ENCODE measurements at places on chromosomes 3 and 15.

- no peak for DNase-seq
Observed at GRCh38 chr15:40134885-40135284, 26.0 kb upstream of the BUB1B start.

GRCh38 chr3:8759038-8759707 is 10.2 kb downstream of the OXTR start:
- DNase-seq, result no peak

GRCh38 chr3:41198046-41198445 is 1.3 kb upstream of the CTNNB1 start:
- DNase-seq, result no peak

DNA sequence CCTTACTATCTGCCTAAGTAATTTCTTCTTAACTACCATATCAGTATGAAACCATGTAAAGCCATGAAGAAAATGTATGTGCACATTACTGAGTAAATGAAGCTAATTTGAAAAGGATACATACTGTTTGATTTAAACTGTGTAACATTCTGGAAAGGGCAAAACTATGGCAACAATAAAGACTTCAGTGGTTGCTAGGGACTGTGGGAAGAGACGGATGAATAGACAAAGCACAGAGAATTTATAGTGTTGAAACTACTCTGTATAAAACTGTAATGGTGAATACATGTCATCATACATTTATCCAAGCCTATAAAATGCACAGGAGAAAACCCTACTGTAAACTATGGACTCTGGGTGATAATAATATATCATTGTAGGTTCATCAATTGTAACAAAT is 1103.7 kb upstream of the EPHA6 start:
- no peak for DNase-seq

GRCh38 chr15:88019656-88020055 is 236.9 kb downstream of the NTRK3 start:
- DNase-seq, result no peak

DNA sequence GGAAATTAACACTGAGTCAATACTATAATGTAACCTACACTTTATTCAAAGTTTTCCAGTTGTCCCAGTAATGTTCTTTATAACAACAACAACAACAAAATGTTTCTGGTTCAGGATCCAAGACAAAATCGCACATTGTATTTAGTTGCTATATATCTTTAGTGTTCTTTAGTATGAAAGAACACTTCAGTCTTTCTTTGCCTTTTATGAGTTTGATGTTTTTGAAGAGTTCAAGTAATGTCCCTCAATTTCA is 7.6 kb upstream of the GRAMD1C start:
- no peak for DNase-seq

DNA sequence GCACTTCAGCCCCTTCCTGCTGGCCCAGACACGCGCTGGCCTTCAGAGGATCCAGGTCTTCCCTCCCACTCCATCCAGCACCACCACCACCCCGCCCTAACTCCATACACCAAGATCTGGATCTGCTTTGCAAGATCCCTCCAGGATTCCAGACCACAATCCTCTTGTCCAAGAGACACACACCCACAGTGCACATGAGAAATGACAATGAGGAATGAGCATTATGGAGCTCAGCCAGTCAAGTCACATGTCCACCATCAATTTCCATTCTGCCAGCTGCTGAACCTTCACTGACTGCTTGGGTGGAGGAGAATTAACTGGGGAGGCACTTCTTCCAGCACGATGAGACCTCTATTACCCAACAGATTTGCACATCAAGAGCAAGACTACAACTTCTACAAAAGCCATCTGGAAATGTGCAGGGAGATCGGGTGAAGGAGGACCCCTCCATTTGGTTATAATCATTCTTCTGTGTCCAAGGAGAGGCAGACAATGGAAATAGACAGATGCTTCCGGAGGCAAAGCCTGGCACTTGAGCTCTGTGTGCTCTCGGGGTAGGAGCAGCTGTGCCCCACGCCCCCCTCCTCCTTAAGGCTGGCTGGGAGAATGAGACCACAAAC is 12.3 kb upstream of the SPATA12 start:
- no peak for DNase-seq

GRCh38 chr15:36898536-36899126 is 201.7 kb downstream of the MEIS2 start:
- DNase-seq, result no peak

DNA sequence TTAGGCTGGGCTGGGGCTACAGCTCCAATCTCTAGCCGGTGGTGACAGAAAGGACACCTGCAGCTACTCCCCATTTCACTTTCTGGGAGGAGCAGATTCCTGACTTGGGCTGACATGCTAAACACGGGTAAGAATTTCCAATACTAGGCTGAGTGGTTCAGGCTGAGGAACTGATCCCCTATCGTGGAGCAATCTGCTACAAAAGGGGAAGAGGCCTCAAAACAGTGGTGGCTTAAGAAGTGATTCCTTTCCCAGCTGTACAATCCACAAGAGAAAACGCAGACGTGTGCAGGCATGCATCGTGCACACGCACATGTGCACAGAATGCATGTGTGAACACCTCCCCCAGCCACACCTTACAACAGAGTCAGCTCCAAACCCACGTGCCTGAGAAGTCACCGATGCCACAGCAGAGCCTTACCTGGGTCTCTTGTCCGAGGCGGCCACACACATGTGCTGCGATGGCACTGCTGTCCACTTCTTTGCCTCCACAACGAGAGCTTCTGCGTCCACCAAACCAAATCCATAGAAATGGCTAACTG is 86.7 kb upstream of the SNRPA1 start:
- DNase-seq, result no peak

DNA sequence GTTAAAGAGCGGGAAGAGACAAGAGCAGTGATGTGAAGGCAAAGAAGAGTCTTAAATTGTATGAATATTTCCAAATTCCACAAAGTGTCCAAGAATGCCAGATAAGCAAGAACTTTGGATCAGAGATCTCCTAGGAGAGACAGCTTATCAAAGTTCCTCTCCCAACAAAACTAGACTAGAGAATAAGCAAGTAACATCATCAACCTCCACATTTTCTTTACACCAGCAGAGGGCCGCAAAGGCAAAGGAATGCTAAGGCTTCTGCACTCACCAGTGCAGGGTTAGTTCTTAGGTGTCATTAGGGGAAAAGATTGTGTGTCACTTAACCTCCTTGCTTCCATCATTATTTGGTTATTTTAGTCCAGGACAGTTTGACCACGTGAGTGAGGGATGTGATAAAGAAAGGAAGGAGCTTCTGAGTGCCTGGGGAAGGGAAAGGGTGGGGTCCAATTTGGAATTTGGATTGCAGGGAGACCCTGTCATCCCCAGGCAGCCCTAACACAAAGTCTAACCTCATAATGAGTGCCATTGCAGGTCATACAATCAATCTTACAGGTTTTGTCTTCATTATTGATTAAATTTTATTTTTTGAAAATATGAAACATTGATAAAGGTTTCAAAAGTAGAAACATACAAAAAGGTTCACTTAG is 7.5 kb upstream of the CMTM6 start:
- DNase-seq, result peak; percentile 11

- no peak for DNase-seq
Observed at GRCh38 chr3:51673181-51673801, 2.2 kb downstream of the TEX264 start.

DNA sequence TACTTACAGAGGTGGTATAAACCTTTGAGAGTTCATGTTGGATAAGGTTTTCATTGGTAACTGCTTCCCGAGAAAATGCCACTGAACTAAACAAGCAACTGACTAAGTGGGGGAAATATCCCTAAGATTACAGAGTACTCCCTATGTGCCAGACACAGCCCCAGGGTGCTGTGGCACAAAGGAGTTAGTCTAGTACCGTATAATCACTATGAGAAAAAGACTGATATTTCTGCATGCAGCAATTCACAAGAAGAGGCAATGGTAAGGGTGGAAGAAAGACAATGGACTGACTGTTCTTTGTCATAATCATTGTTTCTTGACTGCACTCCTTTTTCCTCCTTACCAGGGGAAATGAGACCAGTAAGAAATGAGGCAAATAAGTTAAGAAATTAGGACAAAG is 20.0 kb upstream of the SLC25A26 start:
- DNase-seq, result no peak

DNA sequence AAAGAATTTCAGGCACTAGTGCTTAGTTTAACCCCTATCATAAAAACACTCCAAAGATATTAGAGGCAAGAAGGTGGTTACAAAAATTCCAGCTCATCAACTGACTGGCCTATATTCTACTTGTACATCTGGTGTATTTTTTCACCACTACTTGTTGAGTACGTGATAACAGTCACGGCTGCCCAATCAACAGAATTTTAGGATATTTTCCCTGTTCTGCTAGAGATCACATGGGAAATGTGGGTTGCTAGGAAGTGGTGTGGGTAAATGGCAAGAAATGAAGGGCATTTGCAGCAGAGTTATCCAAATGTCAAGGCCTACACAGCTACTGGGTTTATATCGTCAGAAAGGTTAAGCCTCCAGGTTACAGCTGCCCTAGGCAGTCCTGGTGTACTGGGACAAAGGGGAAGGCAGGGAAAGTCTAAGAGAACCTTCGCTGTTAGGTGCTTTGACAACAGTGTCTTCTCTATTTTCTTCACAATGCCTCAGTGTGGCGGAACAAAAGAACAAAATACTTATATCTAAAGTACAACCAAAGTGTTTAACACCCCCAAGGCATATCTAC is 81.9 kb downstream of the FMN1 start:
- DNase-seq, result no peak

DNA sequence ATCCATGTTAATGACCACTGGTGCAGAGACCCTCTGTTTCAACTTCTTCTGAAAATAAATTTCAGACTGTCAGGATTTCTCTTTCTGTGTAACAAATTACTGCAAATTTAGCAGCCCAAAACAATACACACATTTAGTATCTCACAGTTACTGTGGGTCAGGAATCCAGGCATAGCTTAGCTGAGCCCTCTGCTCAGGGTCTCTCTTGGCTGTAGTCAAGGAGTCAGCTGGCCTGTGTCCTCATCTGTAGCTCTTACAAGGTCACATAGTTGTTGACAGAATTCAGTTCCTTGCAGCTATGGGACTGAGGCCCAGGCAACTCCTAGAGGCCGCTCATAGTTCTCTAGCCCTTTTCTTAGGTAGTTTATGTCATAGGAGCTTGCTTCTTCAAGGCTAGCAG is 51.9 kb downstream of the NKIRAS1 start:
- no peak for DNase-seq

DNA sequence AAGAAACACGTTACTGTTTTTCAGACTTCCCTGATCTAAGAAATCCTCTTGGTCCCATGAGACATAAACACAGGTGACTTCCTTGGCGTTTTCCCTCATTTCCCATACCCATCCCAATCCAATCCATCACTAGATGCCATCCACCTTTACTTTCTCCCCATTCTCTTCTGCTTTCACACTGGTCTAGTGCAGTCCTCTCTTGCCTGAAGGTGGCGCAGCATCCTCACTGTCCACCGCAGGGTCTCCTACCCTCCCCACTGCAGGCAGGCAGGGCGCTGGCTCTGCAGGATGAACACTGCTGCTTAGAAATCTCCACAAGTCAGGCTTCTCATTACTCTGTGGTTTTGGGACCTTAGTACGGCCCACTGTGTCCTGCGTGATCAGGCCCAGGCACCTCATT is 58.2 kb downstream of the RAB7A start:
- DNase-seq, result no peak

GRCh38 chr15:72156928-72157327 is 38.7 kb downstream of the SENP8 start:
- DNase-seq, result no peak

- DNase-seq, result no peak
Observed at GRCh38 chr3:147356909-147357900, 49.1 kb downstream of the ZIC4 start.

GRCh38 chr3:61460636-61461035 is 100.7 kb upstream of the PTPRG start:
- DNase-seq, result no peak

- DNase-seq, result no peak
Observed at GRCh38 chr15:36883713-36884517, 216.4 kb downstream of the MEIS2 start.

- DNase-seq, result no peak
Observed at GRCh38 chr3:36864180-36865053, 80.4 kb downstream of the TRANK1 start.

- DNase-seq, result no peak
Observed at GRCh38 chr15:37088436-37088835, 11.9 kb downstream of the MEIS2 start.

DNA sequence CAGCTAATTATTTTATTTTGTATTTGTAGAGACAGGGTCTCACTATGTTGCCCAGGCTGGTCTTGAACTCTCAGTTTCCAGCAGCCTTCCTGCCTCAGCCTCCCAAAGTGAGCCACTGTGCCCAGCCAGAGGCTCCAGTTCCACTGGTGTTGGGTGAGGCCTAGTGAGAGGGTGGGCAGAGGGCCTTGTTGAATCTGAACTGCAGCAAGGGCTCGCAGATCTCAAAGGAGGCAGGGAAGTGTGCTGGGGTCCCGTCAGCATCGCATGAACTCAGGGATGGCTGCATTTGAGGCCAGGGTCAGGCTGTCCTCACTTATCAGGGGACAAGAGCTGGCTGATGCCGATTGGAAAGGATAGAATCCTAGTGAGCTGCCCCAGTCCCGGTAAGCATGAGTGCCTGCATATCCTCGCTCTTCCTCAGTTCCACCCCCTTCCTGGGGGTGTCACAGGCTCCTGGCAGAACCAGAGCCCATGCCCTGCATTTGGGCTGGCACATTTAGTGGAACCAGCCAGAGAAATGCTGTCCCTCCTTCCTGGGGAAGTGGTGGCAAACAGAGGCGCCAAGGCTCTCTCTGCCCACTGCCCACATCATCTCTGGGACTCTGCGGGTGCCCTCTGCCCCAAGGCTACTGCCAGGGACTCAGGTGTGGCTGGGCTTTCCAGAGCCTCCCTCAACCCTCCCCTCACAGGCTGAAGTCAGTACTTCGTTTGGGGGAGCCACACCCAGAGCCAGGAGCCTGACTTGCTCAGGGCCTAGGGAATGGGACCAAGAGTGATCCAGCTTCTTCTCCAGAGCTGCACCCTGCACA is 24.1 kb downstream of the ALS2CL start:
- DNase-seq, result no peak

- DNase-seq, result no peak
Observed at GRCh38 chr3:48432411-48433371, 2.8 kb upstream of the PLXNB1 start.

- DNase-seq, result no peak
Observed at GRCh38 chr3:67526246-67526645, 128.2 kb downstream of the SUCLG2 start.

- no peak for DNase-seq
Observed at GRCh38 chr15:71448688-71449114, 333.4 kb downstream of the THSD4 start.

DNA sequence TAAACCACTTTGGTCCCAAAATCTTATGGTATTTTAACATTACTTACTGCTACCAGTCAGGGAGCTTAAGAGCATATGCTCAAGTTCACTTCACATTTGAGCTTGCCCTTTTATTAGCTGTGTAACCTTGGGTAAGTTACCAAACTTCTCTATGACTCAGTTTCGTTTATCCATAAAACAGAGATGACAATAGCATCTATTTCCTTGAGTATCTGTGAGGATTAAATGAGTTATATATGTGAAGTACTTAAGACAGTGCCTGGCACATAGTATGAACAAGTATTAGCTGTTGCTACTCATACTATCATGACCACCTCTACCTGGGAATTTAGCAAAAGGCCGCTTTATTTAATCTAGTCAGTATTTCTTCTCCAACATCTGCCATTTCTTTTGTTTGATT is 5.9 kb downstream of the ATOSA start:
- no peak for DNase-seq

GRCh38 chr3:71041371-71041770 is 542.2 kb downstream of the FOXP1 start:
- no peak for DNase-seq

- no peak for DNase-seq
Observed at GRCh38 chr15:77629070-77630030, 3.4 kb downstream of the LINGO1 start.
